Thoracic aorta endothelial cell (primary cell): ENCODE measurements at places on chromosomes 12 and 14. TPM values are rescaled to one million over a fixed set of nuclear protein-coding genes. Genes with fewer than 3 reads are reported as not detected.

The MYL2 gene
- not detected in 2 replicates for total RNA-seq

The RGS6 gene
- not detected in 2 replicates for total RNA-seq

The SLC25A21 gene
- total RNA-seq, result 2.4 and 4.0 TPM in 2 replicates

The TBC1D30 gene
- 20.1 and 29.1 TPM in 2 replicates for total RNA-seq

The CLEC6A gene
- total RNA-seq, result not detected in 2 replicates

The PELI2 gene
- 13.3 and 14.1 TPM in 2 replicates for total RNA-seq
